Stimulated activated CD8-positive, alpha-beta memory T cell treated with anti-CD3 and anti-CD28 coated beads, Interleukin-15, amount 100 ng/mL, for 1 hour (primary cell): ENCODE measurements at places on chromosomes 2 and 18.

DNA sequence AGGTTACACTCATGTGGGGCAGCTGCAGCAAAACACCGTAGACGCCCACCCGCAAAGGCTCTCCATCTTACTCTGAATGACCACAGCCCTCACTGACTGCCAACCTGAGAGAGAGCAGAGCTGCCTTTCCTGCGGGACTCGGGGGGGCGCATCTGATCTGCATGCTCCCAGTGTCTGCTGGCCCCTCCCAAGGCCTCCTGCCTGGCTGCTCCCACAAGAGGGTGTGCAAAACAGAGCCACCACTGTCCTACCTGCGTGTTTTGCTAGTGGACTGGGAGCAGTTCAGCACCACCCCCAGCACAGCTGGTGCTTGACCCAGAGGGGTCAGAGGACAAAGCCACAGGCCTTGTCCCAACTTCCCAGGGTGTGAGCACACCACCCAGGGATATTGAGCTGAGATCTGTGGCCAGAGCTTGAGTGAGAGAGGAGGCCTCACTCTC, 76.4 kb downstream of the MYO3B start:
- DNase-seq = no peak

- DNase-seq = no peak
These were observed 74.3 kb downstream of the BCL2L11 start for GRCh38 chr2:111194835-111195621.

DNA sequence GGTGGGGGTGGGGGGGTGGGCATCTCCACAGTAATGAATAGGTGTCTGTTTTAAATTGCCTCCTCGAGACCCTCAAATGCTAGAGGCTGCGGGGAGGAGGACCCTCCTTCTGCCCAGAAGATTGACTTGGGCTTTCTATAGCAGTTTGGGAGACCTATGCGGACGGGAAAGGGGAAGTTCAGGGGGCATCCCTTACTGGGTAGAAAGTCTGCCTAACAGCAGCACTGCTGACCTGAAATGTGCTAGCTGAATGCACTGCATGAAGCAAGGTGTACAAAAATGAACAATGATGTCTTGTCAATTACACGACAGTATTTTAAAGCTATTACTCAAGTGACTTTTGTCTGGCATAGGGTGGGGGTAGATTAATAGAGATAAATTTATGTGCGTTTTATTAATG, 2.5 kb downstream of the DCC start:
- DNase-seq = no peak

- no peak for DNase-seq
These were observed 11.1 kb downstream of the AQP4 start for GRCh38 chr18:26854292-26854881.

DNA sequence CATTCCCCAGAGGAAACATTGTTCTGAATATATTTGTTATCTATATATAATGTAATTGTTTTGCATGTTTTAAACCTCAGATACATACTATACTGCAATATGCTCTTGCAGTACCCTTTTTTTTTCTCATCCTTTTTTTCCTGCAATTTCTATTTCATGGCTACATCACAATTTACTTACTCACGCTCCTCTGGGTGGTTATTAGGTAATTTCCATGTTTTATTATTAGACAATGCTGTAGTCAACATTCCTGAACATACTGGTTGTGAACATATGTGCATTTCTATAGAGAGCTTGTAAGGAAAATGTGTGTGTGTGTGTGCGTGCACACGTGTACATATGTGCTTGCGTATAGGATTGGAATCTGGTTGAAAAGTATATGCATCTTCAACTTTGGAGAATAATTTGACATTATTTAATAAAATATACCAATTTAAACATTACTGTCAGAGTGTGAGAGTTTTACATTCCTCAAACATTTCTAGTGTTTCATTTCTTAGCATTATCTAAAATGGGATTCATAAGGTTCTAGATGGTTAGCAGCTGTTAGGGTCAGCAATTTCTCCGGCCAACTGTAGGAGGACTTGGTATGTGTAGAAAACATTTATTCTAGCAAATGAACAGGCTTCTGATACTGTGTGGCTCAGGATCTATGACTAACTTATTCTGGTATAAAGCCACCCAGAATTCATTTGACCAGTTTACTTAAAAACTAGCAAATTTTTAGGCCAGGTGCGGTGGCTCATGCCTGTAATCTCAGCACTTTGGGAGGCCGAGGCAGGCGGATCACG, 22.4 kb downstream of the NCOA1 start:
- DNase-seq = no peak

DNA sequence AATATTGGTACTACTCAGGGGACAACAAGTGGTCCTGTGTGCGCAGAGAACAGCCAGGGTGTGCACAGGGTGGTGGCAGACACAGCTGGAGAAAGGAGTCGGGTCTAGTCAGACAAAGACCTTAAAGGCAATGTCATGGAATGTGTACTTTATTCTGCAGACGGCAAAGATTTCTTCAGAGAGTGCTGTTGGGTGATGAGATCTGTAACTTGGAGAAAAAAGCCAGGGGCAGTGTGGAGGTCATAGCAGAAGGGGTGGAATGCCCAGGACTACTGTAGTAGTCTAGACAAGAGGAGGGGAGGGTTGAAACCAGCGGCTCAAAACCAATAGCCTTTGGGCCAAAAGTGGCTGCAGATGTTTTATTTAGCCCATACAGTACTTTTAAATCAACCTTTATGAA, 121.3 kb upstream of the ZFP36L2 start:
- DNase-seq = no peak

GRCh38 chr2:233480490-233481202, 85.9 kb downstream of the USP40 start:
- no peak for DNase-seq

GRCh38 chr2:19866771-19867170, 35.0 kb downstream of the TTC32 start:
- DNase-seq = no peak

DNA sequence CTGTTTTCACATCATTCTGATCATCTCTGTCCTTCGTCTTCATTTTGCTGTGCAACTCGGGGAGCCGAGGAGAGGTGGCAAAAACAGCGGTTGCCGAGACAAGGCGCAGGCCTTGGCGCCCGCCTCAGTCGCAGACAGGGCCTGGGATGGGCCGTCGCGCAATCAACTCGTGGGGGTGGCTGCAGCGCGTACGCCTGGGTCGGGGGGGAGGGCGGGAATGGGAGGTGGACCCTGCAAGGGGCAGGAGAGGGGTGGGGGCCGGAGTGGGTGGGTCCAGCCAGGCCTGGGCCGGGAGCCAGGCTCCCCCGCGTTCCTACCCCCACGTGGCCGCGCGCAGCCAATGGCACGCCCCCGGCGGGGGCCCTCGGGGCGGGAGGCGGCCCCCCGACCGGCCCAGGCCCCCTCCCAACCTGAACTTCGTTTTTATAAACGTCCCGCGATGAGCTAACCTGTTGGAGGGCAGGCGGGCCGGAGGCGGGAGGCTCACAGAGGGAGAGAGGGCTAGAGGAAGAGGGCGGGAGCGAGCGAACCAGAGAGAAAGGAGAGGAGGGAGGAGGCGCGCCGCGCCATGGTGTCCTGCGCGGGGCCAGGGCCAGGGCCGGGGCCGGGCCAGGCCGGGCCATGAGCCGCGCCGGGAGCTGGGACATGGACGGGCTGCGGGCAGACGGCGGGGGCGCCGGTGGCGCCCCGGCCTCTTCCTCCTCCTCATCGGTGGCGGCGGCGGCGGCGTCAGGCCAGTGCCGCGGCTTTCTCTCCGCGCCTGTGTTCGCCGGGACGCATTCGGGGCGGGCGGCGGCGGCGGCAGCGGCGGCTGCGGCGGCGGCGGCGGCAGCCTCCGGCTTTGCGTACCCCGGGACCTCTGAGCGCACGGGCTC, at the start of gene HOXD13:
Gene HOXD13 (plus strand): TSS at position 452 of the 875 bp plus-strand sequence. CDS start 170 bp downstream, at position 622.
- no peak for DNase-seq

GRCh38 chr2:233358947-233359346, 4.7 kb downstream of the DGKD start:
- DNase-seq = no peak

GRCh38 chr2:185222311-185222710, 516.3 kb upstream of the FSIP2 start:
- no peak for DNase-seq

GRCh38 chr2:230658877-230659652, 53.6 kb upstream of the CAB39 start:
- no peak for DNase-seq

DNA sequence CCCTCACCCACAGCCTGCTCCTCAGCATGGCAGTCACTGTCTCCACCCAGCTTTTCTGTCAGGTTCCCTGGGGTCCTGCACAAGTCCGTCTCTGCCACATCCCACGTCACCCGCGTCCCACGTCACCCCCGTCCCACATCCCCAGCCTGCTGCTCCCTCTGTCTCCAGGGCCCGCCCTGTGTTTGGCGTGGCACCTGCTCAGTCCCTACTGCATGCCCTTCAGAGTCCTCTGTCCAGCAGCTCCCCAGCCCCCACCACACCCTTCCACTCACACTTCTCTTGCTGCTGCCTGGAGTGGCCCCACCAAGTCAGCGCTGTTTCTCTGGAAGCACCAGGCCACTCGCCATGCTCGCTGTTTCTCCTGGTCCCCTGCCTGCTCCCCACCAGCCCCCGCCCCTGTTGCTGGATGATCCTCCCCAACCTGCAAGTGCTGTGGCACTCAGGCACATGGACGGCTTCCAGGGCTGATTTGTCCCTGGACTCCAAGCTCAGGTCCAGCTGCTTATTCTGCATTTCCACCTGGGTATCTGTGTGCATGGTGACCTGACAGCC, 18.8 kb downstream of the ATG4B start:
- no peak for DNase-seq

DNA sequence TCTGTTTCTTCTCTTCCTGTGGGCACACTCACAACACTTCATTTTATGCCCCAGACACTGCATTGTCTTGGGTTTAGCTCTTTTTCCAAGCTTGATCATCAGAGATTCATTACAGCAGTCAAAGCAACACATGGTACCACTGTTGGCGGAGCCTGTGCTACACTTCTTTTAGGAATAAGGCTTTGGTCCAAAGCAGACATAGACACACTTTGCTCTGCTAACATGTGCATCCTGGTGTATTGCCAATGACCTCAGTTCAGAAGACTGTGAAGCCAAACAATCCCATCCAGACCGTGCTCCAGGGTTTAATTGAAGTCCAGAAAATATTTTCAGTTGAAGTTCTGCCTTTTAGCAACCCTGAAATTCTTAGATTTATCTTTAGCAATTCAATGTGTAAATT, 354.6 kb upstream of the RAB12 start:
- no peak for DNase-seq

DNA sequence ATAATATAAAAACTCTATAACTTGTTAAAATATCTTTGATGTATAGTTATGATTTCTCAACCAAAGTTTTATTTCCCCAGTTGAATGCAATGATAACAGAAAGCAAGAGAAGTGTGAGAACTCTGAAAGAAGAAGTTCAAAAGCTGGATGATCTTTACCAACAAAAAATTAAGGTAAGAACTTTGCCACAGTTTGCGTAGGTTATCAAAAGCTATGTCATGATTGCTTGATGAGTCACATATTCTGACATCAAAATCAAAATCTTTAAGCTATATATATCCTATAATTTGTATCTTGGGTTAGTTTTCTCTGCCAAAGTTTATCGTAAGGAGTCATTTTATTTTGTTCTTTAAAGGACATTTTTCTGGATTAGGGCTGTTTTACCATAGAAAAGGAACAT, 35.0 kb downstream of the NDC80 start:
- DNase-seq = no peak

DNA sequence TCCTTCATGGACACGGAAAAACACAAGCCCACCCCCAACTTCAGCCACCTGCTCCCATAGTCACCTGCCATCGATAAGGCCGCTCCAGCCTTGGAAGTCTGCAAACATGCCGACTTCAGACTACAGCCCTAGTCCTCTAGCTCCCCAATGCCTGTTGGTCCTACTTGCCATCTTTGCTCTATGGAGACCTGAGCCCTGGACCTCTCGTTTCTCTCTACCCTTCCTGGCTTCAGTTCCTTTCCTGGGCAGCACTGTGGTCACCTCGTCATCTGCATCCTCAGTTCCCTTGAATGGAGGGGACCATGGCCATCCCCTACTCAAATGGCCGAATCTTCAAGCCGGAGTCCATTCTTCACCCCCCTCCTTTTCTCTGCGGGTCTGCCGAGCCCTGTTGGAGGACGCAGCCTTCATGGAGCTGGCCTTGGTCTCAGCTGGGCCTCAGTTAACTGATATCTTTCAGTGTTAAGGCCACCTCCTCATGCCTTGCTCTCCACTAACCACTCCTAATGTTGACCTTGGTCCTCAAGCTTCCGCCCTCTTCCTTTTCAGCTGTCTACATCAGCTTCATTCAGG, 47.7 kb upstream of the GBX2 start:
- no peak for DNase-seq

DNA sequence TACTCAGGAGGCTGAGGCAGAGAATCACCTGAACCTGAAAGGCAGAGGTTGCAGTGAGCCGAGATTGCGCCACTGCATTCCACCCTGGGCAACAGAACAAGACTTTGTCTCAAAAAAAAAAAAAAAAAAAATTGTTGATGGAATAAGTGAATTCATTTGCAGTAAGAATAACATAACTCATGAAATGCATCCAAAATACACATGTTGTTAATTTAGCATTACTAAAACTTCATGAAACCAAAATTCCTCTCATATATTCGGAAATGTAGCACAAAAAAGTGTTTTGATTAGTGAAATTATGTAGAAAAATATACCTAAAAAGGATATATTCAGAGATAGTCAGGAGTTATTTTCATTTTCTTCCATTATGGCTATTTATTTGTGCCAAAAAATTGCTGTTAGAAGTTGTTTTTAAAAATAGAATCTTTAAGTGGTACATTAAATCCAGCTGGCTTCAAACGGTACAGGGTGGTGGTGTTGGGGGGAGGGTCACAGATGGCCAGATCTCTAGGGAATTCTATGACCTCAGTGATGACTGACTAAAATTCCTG, 78.2 kb upstream of the UGP2 start:
- no peak for DNase-seq

GRCh38 chr2:132896073-132896472, 226.1 kb upstream of the LYPD1 start:
- no peak for DNase-seq
